ENCODE measurements at places on chromosomes 16 and 17.
A peak's percentile ranks its signal among the peaks of the same experiment; 100 is the strongest.

DNA sequence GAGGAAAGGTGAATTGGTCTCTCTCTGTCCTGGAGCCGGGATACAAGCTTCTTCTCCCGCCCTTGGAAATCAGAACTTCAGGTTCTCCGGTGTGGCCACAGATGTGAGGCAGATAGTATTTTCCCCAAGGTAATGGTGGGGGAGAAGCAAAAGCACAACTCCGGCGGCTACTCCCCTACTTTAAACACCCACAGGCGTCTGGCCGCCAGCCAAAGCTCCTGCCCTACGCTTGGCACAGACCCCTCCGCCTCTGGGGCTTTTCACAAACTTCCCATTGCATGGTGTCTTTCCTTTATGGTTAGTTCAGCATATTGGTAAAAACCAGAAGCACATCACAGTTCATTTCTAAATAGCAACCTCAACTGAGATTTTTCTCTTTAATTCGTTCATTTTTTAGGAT is 39.4 kb upstream of the B4GALNT2 start:
- DNase-seq = no peak

GRCh38 chr16:87407511-87408112 is 15.5 kb downstream of the MAP1LC3B start:
- DNase-seq = no peak

- no peak for DNase-seq
Measured at GRCh38 chr16:52533296-52533695, 13.6 kb downstream of the TOX3 start.

- no peak for DNase-seq
Measured at GRCh38 chr17:55394357-55395021, 27.1 kb downstream of the MMD start.

GRCh38 chr17:81015136-81015535 is 19.8 kb upstream of the BAIAP2 start:
- DNase-seq = no peak

DNA sequence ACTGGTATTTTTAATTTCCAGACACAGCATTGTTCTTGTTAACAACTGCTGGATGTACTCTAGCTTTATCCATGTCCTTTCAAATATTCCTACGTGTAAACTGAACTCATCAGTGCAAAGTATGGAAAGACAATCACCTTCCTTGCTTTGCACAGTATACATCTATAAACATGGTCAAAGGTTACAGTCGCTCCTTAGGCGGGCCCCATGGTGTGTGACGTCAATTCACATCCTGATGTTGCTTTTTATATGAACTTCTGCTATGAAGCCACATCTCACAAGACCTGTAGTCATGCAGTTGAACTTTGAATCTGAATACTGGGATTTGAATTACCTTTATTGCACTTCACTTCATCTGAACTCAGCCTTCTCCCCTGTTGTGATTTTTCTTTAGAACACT is 447.6 kb upstream of the PSMD7 start:
- DNase-seq = no peak

GRCh38 chr17:66044083-66044482 is 147.8 kb downstream of the CEP112 start:
- no peak for DNase-seq

DNA sequence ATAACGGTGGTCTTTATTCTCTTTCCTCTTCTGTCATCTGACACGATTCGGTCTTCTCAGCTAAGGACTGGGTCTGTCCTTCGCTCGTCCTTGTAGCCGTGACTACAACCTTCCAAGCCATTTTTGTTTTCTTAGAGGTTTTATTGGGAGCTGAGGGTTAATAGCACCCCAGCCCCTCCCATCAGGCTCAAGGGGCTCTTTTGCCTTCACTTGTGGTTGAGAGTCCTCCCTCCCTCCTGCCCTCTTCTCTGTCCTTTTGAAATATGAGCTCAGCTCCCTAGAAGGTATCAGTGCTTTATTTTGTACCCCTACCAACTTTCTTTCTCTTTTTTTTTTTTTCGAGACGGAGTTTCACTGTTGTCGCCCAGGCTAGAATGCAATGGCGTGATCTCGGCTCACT is 24.7 kb downstream of the SOCS3 start:
- no peak for DNase-seq

- no peak for DNase-seq
Measured at GRCh38 chr17:77769762-77770161, 188.7 kb upstream of the TNRC6C start.

DNA sequence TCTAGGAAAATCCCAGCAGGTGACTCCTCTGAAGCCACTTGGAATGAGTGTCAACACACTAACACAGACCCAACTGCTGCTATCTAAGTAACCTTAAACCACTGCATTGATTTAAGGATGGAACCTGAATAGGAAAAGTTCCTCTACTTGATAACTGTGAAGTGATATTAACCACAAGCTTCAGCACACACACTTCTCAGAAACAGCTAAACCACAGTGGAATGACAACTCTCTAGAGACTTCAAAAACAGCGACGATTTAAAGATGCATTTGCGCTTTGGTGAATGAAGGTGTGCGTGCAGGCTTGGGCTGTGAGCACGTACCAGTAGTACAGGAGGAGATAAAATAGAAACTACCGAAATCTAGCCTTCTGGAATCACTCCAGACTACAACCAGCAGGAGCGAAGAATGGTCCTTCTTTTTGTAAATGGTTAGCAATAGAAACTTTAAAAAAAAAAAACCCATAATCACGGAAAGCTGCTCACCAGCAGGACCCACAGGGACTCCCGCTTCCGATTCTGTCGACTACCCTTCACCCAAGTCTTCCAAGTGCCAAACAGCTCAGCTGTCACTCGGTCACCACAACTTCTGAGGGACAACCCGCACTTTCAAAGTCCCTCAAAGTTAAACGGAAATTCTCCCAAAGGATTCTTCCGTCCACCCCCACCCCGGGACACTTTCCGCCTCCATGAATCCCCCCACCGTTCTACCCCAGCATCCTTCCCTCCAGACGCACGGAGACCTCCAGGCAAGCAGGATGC is 137.7 kb upstream of the CORO6 start:
- DNase-seq = no peak

GRCh38 chr16:89422527-89422904 is 67.8 kb downstream of the ANKRD11 start:
- no peak for DNase-seq

- DNase-seq = no peak
Measured at GRCh38 chr17:76296889-76297288, 11.2 kb downstream of the QRICH2 start.

GRCh38 chr17:60959011-60959410 is 281.4 kb downstream of the BCAS3 start:
- DNase-seq = no peak

DNA sequence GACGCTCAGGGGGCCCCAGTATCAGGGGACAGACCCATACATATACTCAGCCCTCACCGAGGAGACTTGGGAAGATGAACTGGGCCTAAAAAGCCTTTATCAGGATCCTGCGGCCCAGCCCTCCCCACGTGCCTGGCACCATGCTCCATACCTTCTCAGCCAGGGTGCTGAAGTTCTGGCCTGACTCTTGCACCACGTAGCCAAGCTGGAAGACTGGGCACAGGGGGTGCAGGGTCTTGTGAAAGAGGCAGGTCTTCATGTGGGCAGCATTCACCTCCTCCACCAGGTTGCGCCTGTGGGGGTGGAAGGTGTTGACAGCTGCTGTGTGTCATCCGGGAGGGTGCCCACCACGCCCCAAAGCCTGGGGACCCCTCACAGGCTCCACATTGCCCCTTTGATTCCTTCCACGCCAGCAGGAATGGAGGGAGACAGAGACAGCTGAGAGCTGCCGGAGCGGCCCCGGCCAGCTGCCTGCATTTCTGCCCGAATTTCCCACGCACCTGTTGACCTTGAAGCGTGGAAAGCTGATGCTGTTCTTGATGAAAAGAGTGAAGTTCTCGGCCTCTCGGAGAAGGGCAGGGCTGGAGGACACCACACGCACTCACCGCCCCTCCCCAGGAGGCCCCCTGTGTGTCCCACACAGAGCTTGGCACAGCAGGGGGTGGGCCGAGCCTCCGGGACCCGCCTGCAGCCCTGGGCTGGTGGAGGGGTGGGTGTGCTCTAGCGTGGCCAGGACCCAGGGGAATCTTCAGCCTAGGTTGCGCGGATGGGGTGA is 10.4 kb upstream of the CAMKK1 start:
- DNase-seq = no peak

DNA sequence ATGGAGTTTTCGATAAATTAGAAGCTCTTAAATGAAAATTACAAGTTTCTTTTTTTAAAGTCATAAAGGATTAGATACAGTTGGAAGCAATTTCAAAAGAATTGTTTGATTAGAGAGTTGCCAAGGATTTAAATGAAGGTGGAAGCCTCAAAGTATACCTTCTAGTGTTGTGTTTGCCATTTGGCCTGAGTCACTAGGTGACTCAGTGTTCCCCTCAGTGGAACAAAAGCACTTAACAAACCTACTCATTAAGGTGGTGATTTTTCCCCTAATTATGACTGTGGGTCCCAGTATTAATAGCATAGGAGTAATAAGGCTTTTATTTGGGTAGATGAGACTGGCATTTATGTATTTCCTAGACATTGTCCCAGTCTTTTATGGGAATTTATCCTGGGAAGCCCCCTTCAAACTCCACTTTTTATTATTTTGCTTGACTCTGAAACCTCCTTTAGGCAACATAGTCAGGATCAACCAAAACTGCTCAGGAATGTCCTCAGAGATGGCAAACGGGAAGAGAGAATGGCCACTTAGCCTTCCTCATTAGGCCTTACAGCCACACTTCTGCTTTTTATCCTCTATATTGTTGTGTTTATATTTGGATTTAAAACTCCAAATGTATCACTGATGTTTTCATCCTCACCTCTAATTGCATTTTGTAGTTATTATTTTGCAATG is 161.0 kb downstream of the FTO start:
- no peak for DNase-seq

DNA sequence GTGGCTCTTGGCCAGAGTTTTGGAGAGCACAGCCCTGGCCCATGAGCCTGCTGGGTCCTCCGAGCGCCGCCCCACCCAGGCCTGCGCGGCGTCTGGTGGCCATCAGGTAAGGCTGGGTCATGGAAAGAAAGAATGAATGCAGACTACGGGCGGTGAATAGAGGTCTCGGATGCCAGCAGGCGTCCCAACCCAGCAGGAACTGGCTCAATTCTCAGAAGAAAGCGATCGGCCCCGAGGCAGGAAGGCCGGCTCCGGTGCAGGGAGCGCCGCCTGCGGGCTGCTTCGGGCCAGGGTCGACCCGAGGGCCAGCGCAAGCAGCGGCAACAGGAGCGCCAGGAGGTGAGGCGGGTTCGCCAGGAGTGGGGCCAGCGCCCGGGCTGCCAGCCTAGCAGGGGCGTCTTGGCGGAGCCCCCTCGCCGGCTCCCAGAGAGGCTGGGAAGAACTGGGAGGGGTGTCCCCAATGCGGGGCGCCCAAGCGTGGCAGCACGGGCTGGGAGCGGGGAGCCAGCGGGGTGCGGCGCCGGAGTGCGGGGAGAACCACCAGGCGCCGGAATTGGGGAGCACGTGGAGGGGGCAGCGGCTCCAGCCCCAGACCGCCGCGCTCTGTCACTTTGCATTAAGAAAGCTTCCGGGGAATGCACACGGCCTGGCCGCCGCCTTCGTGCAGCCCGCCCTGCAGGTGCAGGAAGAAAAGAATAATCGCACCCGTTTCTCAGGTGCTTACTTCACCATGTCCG is 7.1 kb upstream of the TMC5 start:
- no peak for DNase-seq

- DNase-seq = peak; percentile 33
Measured at GRCh38 chr16:81319221-81319912, 4.6 kb downstream of the GAN start.
